ENCODE measurements at places on chromosomes 12 and 14. TPM values are rescaled to one million over a fixed set of nuclear protein-coding genes. Genes with fewer than 3 reads are reported as not detected.

DNA sequence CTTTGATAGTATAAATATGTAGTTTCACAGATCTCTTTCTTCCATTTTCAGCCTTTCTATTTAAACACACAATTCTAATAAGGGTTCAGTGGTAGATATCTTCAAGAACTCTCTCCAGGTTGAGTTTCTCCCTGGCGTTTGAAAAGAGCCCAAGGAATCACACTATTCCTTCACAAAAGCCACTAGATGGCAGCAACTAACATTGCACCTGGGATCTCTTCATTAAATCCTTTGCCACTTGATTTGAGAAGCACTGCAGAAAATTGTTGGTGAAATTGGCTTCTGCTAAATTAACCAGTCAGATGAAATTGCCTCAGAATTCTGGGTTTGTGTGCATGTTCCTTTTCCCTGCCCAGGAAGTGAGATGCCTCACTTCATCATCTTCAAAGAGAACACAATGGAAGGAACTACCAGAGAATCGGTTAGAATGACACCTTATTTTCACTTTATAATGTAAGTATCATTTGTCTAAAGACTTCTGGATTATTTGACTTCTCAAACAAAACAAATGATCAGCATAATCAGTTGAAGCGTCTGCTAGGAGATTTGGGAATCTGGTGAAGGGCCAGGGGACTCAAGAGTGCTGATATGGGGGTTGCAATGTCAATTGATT lies 6.8 kb downstream of the CCDC198 start:
- DNase-seq, result no peak

Gene SPIC
- not detected for total RNA-seq

Gene RNASE7
- total RNA-seq, result not detected

Gene EML1
- total RNA-seq, result 43.3 TPM

GRCh38 chr12:64672925-64673409 lies 62.7 kb downstream of the RASSF3 start:
- peak; percentile 66 for DNase-seq

Gene KRT5
- total RNA-seq, result not detected

GRCh38 chr14:99632410-99633035 lies 12.4 kb upstream of the HHIPL1 start:
- no peak for DNase-seq

DNA sequence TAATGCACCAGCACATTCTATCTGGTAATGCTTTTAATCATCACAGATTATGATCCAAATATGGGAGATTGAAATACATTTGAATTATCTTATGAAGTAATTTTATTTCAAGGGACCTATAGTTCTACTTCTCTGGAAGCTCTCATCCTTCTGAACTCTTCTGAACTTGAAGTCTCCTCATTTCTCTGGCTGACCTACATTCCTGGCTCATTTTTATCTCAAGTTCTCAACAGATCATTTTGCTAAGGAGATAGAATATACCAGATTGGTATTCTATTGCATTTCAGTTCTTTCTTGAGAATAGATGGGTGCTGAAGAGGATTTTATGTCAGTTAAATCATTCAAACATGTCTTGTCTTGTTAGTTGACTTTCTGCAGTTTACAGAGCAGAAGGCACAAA lies 7.9 kb downstream of the HMGA2 start:
- DNase-seq, result no peak

DNA sequence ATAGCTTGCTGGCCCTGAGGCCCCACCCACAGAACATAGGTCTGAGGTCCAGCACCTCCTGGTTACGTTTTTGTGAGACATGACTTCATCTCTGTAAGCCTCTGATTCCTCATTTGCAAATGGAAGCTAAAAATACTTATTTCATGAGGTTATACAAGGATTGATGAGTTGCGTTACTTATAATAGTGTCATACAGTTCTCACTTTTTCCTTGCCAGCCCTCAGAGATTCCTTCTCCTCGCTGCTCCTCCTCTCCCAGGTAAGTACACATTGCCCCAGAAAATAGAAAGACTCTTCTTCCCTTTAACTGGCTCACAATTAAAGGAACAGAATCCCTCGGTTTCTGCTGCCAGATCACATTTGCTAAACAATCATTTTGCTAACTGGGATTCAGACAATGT lies 739.2 kb downstream of the VRK1 start:
- DNase-seq, result no peak
